ENCODE measurements at places on chromosomes 12 and 14.
A peak's percentile ranks its signal among the peaks of the same experiment; 100 is the strongest.

DNA sequence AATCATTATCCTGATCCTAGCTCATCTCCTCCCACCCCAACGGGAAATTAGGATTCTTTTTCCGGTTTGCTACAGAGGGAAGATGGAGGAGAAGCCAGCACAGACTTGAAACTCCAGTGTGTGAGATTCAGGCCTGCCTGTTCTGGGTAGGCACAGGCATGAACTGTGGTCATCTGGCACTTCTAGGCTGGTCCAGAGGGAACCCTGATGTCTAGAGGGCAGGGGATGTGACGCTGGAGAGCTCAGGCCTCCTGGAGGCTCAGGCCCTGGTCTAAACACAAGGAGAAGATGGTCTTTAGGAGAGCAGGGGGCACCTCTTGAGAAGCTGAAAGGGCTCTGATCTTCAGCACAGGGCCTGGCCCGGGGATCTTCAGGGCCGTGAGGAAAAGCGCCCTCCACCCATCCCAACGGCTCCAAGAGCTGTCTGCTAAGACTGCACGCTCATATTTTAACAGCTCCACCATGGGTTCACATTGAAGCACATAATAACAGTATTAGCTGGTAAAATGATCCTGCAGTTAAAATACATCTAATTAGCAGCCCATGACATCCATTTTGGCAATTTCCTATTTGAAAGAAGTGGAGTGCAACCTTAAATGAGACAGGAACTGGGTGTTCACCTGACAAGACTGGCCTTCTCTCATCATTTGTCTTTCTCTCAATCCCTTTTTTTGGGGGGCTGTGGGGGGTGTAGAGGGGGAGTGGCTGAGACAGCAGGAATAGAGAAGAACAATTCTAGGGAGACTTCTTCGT lies 35.4 kb downstream of the BCL11B start:
- no peak for DNase-seq

DNA sequence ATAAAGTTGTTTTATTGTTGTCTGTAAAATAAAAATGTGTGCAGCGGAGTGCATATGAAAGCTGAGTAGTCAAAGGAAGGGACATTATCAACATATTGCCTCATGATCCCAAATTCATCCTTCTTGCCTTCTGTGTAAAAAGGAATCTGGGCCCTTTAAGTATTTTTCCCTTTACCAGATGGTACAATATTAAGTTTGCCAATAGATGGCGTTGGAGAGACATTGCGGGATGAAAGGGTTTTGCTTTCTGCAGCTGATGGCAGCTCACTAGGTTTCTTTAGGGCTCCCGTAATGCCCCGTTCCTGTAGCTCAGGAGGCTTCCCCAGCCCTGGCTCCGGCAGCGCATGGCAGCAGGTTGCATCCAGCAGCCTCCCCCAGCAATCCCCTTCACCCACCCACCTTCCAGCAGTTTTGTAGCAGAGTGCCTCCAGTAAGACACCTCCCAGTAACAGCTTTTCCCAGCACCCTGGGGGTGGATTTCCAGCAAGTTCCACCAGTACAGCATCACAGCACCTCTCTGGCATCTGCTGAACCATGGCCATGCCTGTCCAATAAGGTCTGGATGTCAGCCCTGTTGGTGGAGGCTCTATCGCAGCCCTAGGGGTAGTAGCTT lies 354.4 kb downstream of the MED13L start:
- no peak for DNase-seq

DNA sequence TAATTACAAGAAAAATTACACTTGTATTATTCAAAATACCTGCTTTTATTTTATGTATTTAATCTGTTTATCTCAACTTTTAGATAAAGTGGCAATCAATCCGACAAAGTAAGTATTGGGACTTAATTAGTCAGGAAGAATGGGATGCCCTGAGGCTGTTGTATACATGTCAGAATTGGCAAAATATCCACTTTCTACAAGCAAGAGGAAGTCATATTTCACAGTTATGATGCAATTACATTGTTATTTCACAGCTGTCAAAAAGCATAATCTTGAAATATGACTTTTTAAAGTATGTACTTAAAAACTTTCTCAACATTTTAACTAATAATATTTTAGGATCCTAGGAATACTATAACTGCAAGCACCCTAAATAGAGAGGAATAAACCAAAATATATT lies 357.1 kb upstream of the MGAT4C start:
- no peak for DNase-seq

DNA sequence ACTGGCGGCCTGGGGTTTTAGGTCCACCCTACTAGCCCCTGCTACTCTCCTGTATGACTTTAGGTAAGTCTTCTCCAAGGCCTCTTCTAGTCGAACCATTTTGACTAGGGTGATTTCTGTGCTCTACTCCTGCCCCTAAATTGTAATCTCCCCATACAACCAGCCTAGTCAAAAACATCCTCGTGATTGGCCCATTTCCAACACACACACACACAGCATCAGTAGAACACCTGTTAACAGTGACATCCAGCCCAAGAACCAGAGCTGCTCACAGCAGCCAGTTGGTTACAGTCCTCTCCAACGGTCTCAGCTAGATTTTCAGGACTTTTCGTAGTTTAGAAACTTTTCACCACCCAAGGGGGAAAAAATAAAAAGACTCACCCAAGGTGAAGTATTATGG lies 30.9 kb downstream of the NT5DC3 start:
- no peak for DNase-seq

GRCh38 chr12:77229640-77230442 lies 164.5 kb upstream of the E2F7 start:
- no peak for DNase-seq

GRCh38 chr14:77559381-77559780 lies 57.1 kb downstream of the SPTLC2 start:
- DNase-seq, result no peak

DNA sequence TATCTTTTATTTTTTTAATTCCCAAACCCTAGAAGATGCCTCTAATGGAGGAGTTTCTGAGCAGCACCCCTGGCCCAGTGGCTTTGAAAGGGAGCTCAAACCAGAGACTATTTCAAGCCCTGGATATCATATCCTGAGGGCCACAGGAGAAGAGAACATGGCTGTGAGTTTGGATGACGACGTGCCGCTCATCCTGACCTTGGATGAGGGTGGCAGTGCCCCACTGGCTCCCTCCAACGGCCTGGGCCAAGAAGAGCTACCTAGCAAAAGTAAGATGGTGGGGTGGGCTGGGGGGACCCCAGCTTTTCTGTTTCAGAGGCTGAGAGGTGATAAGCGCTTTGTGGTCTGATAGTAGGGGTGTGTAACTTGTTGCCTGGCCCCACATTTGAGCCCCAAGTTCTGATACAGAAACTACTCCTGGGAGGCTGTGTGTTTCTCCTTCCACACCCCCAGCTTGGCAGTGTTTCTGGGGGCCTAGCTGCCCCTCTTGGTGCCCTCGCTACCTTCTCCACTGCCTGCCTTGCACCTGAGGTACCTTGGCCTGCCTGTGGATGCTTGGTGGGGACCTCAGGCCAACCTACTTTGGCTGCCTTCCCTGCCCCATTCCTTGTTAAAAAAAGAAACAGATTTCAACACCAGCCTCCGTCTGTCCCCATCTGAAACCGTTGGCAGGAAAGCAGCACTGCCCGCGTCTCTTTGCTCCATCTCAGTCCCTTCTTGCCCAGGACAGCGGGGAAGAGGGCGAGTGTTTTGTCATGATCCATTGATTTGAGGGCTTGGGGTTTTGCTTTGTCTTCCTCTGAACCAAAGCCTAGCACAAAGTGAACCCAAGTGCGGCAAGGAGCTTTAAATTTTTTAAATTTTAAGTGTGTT lies 5.7 kb downstream of the TPCN1 start:
- peak; percentile 43 for DNase-seq
